ENCODE measurements at places on chromosomes 3 and 15.

DNA sequence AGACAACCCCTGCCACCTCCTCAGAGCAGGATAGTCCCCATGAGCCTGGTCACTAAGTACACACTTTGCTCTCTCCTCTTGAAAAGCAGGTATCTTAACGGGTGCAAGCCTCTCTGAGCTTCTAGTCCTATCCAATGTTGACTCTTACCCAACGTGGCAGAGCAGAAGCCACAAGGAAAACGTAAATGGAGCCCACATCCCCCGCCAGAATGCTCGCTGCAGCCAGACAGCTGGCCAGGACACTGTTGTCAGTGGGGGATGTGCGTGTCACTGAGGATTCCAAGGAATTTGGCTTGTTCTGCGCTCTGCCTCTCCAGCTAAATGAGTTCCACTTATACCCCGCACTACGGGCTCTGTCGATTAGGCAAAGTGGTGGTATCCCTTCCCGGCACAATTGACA, 67.8 kb upstream of the IGF1R start:
- DNase-seq: no peak

DNA sequence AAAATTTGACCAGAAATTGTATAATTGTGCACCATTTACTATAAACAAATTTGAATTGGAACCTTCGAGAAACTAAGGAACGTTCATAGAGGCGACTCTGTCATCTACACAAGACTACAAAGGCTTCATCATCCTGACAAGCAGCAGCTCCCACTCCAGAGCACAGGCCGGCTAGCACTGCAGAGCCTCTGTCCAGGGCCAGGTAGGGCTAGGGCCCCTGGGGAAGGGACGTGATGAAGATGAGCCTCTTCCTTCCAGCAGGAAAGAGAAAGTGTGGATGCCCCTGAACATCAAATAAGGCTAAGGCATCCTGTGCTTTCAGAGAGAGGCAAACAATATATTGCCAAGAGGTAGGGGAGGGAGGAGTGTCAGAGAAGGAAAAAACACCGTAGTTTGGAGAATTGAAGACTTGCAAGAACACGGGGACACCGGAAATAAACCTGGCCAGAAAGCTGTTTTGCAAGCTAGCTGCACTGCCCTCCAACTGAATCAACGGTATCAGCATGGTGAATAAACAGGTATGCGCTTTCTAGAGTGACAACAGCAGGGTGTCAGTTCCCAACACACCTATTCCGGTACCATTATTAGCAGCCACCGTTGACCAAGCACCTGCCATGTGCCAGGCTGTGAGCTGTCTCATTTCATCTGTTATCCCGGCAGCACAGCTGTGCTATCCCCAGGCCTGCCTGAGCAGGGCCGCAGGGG, 12.4 kb downstream of the XXYLT1 start:
- DNase-seq: no peak

DNA sequence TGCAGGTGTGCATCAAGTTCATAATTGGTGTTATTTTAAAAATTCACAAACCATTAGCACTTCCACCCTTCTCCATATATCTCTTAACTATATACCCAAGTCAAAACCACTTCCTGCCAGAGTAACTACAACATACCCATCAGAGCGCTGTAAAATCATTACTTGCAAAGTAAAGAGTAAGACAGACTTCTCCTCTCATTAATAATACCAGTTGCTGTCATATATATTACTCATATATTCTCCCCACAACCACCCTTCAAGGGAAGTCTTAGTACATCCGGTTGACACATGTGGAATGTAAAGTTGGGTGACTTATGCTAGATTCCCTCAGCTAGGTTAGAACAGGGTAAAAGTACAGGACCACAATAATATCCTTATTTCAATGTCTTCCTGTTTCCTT, 5.6 kb downstream of the TERC start:
- DNase-seq: no peak

GRCh38 chr3:115947325-115947724, 324.0 kb downstream of the GAP43 start:
- DNase-seq: no peak

- DNase-seq: no peak
These were observed 453.1 kb downstream of the IL5RA start for GRCh38 chr3:2656806-2657777.

- peak; percentile 52 for DNase-seq
These were observed 30.2 kb upstream of the ZNF609 start for GRCh38 chr15:64430000-64430735.

DNA sequence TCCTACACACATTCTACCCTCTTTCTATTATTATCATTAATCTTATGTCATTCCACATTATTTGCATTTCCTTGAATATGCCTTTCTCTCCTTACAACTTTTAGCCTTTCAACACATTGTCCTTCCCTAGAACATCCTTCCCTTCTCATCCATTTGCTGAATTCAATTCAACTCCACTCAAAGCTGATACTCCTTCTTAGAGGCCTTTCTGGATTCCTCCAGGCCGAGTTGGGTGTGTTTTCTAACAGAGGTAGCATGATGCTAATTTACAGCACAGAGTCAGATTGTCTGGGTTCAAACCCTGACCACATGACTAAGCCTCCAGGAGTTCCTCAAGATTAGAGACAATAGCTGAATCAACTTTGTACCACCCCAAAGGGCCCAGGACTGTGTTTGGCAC, 63.4 kb upstream of the IL12A start:
- no peak for DNase-seq

DNA sequence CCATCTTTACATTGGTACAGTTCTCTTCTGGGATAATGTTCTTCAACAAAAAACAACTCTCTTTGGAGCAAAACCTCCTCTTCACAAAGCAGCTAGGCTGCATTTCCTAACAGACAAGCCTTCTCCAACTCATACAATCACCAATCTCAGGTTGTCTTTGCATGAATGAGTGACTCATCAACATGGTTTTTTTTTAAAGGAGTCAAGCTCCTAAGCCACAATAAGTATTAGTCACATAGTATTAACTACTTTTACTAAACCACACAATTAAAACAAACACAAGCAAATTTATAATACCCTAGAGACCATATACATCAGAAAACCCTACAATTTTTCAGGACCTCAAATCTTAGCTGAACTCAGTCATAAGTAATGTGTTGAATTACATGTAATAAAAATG, 137.4 kb downstream of the TBC1D5 start:
- DNase-seq: no peak

DNA sequence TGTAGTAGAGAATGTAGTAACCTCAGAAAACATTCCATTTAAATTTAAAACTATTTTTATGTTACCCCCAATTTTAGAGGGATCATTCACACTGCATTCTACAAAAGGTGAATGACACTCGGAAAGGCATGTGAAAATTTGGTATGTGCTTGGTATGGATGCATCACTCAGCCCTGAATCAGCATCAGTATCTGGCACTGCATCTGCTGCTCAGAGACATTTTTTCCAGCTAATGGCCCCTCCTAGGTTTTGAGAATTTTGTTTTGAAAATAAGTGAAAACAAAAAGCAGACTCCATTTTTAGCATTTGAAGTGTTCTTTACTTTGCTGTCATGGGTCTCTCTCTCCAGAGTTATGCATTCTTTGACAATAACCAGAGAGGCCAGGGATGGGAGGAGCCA, 15.6 kb upstream of the WWTR1 start:
- DNase-seq: no peak

DNA sequence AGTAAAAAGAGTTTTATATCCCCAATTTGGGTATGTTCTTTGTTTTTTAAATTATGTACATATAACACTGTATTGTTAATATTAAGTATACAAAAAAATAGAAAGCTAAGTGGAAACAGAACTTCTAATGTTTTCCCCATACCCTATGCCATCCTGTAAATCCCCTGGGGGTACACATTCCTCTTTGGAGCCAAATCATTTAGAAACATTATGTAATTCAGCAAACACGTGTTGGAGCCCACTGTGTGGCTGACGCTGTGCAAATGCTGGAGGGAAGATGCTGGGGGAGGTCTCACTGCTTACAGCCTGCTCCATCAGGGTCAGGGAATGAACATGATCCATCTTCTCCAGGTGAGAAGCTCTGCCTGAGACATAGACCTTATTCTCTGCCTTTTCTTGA, 52.8 kb downstream of the CRTC3 start:
- DNase-seq: no peak

GRCh38 chr15:83844742-83845141, 190.8 kb downstream of the ADAMTSL3 start:
- no peak for DNase-seq

DNA sequence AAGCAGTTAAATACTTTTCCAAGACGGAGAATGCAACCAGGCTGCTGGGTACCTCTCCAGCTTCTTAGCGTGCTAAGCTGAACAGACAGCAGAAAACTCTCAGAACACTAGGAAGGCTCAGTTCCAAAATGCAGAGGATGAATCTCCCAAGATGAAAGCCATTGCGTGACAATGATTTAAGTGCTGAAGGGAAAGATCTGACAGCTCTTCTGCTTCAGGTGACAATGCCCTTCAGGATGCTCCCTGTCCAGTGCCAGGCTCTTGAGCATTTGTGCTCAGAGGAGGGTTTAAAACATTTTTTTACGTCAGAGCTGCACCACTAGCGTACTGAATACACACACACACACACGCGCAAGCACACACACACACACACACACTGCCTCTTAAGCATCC, 26.3 kb downstream of the ARHGEF3 start:
- DNase-seq: no peak

- no peak for DNase-seq
These were observed 362.8 kb upstream of the RGMA start for GRCh38 chr15:93451822-93452221.

GRCh38 chr3:158668506-158668905, 3.9 kb downstream of the LXN start:
- no peak for DNase-seq

- DNase-seq: no peak
These were observed 17.6 kb downstream of the C15orf62 start for GRCh38 chr15:40787344-40787841.

GRCh38 chr3:135929670-135930069, 35.9 kb upstream of the PPP2R3A start:
- DNase-seq: no peak

DNA sequence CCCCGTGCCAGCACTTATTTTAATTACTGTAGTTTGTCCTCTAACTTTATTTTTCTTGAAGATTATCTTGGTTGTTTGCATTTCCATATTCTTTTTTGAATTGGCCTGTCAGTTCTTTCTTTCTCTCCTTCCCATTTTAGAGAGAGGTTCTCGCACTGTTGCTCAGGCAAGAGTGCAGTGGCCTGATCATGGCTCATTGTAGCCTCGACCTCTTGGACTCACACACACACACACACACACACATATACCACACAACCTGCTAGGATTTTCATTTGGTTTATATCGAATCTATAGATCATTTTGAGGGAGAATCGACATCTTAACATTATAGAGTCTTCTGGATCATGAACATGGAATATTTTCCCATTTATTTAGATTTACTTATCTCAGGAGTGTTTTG, 8.7 kb downstream of the FEM1B start:
- no peak for DNase-seq

DNA sequence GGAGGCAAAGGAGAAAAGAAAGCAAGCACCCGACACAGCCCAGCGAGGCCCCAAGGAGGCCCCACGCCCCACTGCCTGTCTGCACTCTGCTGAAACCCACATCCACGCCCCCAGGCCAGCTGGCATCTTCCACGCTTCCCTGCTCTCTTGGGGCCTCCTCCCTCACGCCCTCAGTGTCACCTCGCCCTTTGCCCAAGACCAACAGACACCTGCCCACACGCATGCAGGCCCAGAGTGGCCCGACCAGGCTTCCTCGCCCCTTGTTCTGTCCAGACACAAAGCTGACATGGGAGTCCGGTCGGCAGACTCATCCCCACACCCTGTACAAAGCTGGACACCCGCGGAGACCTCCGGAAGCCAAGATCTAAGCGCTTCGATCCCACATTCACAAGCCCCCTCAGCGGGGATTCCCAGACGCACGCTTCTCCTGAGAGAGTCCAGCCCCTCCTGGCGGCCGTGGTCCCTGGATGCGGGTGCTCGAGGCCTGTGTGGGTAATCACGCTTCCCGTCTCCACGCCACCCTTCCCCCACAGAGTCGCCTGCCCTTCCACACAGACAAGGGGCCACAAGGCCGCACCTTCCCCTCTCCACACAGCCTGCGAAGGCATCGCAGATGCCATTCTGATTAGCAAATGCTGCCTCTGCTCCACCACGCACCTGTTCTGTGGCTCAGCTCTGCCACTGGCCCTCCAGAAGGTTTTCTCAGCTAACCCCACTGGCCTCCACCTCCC, 176.6 kb downstream of the XXYLT1 start:
- DNase-seq: no peak

DNA sequence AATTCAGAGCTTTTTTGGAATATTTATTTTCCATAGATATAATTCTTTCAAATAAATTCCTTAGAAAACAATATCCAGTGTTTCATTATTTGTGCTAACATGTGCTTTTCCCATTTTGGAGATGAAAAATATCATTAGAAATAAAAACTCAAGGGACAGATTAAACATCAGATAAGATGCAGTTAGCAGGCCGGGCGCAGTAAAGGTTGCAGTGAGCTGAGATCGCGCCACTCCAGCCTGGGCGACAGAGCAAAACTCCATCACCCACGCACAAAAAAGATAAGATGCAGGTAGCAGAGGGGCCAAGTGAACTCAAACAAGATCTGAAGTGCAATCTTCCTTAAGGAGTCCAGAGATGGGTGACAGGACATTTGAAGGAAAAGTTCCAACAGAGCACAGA, 48.0 kb downstream of the ZNF445 start:
- no peak for DNase-seq

- DNase-seq: no peak
These were observed 175.7 kb upstream of the ADAMTS9 start for GRCh38 chr3:64863226-64864212.

Data from activated T-helper 2 cell treated with anti-CD3 and anti-CD28 coated beads, Interferon-gamma antibody, Interleukin-2, Interleukin-4, amounts not matched to agents 10 μg/mL and 5 μg/mL and 100 μg/mL, durations not matched to agents 14 hours and 24 hours and 36 hours (primary cell).